ENCODE measurements at places on chromosomes 11 and 22.

DNA sequence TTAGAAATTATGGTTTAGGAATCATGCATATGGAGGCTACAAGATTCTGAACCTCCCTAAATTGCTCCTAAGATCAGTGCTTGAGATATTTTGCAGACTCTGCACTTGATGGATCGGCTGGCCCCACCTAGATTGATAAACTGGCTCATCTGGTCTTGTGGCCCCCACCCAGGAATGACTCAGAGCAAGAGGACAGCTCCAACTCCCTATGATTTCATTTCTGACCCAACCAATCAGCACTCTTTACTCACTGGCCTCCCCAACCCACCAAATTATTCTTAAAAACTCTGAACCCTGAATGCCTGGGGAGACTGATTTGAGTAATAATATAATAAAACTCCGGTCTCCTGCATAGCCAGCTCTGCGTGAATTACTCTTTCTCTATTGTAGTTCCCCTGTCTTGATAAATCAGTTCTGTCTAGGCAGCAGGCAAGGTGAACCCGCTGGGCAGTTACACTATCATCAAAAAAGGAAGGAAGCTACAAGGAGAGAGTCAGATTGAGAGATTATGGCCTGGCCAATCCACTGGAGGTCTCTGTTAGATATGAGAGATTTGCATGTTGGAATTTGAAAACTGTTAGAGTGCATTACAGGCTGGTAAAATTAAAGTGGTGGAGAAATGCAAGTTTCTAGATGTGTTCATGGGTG is 245.8 kb downstream of the CSNK2A3 start:
- DNase-seq: no peak

- no peak for DNase-seq
Observed at GRCh38 chr22:42819412-42820044, 37.5 kb downstream of the ARFGAP3 start.

DNA sequence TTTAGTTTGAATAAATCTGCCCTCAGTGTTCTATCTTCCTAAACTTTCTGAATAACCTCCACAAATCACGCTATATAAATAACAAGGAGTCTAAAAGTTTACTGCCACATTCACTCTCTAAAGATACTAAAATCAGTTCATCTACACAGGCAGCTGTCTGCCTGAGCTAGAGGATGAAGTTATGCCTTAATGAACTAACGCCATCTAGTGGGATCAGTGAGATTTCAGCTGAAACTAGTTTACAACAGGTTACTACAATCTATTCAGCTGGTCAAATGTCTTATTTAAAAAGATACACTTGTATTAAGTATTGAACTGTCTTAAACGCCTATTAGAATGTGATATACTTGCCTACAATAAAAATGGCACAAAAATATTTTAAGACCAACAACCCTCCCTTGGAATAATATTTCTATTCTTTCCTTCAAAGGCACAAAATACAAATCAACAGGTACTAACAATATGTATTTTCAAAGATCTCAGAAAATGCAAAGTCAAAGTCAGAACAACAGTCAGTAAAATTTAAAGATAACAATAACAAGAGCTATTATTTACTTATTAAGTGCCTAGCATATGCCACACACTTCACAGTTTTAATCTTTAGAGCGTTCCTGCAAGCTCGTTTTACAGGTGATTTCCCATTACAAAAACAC is 84.1 kb downstream of the LARGE2 start:
- DNase-seq: peak; percentile 48

- DNase-seq: no peak
Observed at GRCh38 chr11:117219001-117219400, 12.9 kb downstream of the PCSK7 start.

DNA sequence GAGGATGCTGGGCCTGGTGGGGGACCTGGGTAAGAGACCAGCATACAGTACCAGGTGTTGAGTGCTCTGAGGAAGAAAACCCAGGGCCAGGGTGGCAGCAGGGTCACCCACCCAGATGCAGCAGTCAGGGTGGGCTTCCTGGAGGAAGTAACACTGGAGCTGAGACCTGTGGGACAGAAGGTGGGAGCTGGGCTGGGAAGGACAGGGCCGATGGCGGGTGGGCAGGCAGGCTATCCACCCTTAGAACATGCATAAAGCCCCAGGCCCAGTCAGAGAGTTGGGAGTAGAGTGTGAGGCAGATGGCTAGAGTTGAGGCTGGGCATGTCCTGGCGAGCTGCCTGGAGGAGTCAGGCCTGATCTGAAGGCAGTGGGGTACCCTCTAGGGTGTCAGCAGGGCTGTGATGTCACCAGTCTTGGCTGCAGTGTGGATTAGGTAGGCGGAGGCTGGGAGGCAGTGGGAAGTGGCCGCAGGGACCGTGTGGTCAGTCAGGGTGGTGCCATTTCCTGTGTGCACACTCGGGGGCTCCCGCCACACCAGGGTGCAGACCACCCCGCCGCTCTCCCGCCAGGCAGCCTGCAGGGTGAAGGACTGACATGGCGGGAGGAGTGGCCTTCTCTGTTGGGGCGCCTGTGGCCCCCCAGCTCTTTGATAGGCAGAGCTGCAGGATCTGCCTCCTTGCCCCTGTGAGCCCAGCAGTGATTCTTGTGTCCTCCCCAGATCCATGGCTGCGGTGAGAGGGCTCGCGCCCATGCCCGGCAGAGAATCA is 35.3 kb downstream of the IGHMBP2 start:
- no peak for DNase-seq

DNA sequence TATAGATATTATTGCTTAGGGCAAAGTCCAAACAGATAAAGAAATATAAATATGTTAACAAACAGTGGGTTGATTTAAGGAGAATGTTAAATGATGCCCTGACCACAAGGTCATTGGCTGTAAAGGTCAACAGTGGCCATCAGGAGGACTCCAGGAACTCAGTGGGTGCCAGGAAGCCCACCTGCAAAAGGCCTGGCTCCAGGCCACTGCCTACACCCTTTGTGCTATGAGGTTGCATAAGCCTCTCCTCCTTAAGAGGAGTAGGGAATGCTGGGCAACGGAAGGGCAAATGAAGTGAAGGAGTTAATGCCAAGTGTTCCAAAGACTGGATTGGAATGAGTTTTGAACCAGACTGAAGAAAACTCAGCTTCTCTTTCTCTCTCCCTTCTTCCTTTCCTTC is 73.3 kb upstream of the ALX4 start:
- no peak for DNase-seq

DNA sequence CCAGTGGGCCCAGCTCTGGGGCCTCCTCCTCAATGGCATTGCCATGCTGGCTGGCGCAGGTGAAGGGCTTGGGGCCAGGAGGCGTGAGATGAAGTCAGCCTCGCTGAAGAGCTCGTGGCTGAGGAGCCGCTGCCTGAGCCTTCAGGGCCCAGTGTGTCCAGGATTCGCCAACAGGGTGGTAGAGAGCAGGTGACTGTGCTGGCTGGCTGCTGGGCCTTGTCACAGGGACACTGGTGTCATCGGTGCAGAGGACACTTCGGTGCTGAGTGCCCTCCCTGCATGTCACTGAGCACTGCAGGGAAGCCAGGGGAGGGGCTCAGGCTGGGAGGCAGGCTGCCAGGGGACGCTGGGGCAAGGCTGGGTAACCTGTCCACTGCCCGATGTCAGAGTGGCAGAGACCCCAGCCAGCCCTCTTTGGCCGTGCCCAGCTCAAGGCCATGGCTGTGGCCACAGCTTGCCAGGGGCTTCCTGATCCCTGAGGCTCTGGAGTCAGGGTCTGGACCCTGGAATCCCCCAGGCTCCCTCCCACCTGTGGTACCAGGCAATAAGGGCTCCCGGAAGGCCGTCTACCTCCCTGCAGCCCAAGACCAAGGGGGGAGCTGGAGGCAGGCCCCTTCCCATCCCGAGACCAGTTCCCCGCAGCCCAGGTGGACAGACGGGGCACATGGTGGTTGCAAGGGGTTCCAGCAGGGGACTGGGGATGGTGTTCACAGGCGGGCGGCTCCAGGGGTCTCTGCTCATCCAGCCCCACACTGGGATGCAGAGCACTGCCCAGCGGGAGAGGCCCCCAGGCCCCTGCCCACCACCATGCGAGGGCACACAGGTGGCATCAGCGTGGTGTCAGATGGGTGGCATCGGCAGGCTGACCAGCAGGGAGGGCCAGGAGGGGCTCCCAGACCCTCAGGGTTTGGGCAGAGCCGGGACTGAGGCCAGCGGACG is 63.9 kb downstream of the ARFGAP3 start:
- DNase-seq: no peak

Data from HS-5 (cell line).